Stimulated activated CD4-positive, alpha-beta T cell treated with anti-CD3 and anti-CD28 coated beads, Interleukin-2, amount 100 ng/mL, for 24 hours (primary cell): ENCODE measurements at places on chromosomes 12 and 14.

DNA sequence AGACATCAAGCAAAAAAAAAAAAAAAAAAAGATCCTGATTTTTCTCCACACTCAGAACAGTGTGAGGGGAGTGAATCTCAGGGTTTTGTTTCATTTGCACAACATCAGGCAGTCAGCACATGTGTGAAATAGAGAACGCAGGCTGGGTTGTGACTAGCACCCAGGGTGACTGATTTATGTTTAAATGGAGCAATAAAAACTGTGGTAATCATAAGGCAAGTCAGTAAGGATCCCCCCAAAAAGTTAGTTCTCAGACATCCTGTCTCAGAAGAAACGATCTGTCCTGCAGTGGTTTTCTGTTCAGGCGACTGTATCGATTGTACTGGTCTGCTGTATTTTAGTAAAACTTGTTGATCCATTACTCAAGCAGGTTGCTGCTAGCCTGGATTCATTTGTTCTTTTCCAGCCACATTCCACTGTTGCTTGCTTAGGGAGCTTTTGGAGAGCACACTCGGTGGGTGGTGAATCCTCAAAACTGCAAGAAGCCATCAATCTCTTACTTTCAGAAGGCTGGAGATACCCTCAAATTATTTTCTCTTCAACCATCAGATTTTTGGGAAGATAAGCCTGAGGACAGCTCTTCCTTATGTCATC lies 107.1 kb downstream of the DACT1 start:
- DNase-seq, result no peak

- DNase-seq, result no peak
Observed at GRCh38 chr12:122244565-122245371, 18.9 kb upstream of the DIABLO start.

DNA sequence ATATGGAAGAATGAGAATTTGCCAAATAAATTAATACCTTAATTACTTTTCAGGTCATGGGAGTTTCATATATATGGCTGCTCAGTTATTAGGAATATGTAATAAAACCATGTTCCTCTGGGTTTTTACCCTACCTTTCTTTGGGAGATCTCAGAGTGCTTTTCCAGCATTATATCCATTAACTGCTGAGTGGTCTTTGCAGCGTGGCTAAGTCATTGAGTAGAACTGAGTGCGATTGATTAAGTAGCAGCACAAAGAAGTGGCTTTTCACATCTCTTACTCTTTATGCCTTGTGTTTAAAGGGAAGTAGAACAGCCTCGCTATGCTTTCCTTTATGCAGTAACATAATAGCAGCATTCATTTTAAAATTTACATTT lies 340.1 kb downstream of the SNAPC1 start:
- DNase-seq, result no peak

GRCh38 chr14:64821651-64822050 lies 58.1 kb downstream of the SPTB start:
- no peak for DNase-seq

- no peak for DNase-seq
Observed at GRCh38 chr12:88141425-88141773, 489 bp downstream of the CEP290 start.

- DNase-seq, result peak; percentile 81
Observed at GRCh38 chr12:38906482-38907200, 1.2 kb upstream of the CPNE8 start.

DNA sequence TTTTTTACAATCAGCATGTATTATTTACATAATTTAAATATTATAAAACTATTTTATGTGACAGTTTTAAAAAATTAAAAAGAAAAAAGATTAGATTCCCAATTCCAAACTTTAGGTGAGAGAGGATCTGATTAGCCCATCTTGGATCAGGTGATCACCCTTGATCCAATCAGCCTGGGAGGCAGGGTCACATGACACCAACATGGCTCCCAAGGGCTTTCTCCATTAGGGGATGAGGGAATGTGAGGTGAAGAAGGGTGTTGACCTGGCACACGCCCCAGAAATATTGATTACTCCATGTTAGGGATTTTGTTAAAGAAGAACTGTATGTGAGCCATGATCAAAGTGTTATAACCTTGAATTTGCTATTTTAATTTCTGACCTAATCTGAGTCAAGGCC lies 225.4 kb downstream of the RBM19 start:
- DNase-seq, result no peak

- peak; percentile 70 for DNase-seq
Observed at GRCh38 chr14:91415794-91416743, 1.6 kb downstream of the CCDC88C start.

- DNase-seq, result no peak
Observed at GRCh38 chr12:91098941-91099340, 12.4 kb downstream of the LUM start.

DNA sequence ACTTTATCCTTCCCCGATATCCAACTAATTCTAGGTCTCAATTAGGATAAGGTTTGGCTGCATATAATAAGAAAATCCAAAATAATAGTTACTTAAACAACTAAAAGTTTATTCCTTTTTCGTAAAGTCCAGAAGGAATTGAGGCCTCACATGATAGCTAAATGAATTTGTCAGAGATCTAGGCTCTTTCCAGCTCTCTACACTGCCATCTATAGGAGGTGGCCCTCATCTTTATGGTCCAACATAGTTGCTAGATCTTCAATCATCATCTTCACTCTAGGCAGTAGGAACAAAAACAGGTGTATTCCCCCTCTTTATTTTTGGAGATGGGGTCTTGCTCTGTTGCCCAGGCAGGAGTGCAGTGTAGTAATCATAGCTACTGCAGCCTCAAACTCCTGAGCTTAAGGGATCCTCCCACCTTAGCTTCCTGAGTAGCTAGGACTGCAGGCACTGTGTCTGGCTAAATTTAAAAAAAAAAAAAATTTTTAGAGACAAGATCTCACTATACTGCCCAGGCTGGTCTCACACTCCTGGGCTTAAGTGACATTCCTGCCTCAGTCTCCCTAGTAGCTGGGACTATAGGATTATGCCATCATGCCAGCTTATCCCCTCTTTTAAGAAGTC lies 46.5 kb upstream of the SAV1 start:
- no peak for DNase-seq

GRCh38 chr12:78146365-78146772 lies 315.7 kb downstream of the NAV3 start:
- DNase-seq, result no peak

GRCh38 chr14:59292028-59292427 lies 103.6 kb downstream of the DAAM1 start:
- no peak for DNase-seq

- no peak for DNase-seq
Observed at GRCh38 chr14:50845166-50845565, 14.2 kb upstream of the NIN start.

DNA sequence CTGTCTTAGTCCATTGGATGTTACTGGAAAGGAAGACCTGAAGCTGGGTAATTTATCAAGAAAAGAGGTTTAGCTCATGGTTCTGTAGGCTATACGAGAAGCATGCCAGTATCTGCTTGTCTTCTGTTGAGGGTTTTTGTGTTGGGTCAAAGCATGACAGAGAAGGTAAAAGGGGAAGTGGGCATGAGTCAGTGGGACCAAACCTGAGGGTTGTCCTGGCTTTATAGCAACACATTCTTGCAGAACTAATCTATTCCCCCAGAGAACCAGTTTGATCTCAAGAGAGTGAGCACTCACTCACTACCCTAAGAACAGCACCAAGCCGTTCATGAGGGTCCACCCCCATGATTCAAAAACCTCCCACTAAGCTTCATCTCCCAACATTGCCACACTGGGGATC lies 19.0 kb upstream of the KRAS start:
- no peak for DNase-seq

DNA sequence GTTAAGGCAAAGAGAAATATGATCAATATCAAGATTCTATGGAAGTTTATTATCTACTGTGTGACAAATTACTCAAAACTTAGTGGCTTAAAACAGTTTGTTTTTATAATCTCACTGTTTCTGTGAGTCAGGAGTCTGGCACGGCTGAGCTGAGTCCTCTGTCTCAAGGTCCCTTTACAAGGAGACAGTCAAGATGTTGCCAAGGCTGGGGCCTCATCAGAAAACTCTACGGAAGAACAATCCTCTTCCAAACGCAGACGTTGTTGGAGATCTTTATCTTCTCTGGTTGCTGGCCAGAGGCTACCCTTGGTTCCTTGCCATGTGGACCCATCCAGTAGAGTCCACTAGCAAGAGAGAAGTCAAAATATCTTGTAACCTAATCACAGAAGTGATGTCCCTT lies 100.6 kb upstream of the CCND2 start:
- no peak for DNase-seq

GRCh38 chr14:88364710-88365413 lies 20.6 kb upstream of the SPATA7 start:
- no peak for DNase-seq

- no peak for DNase-seq
Observed at GRCh38 chr12:34289431-34290380, 267.4 kb downstream of the ALG10 start.

GRCh38 chr14:31942166-31942841 lies 134.8 kb upstream of the ARHGAP5 start:
- DNase-seq, result no peak

DNA sequence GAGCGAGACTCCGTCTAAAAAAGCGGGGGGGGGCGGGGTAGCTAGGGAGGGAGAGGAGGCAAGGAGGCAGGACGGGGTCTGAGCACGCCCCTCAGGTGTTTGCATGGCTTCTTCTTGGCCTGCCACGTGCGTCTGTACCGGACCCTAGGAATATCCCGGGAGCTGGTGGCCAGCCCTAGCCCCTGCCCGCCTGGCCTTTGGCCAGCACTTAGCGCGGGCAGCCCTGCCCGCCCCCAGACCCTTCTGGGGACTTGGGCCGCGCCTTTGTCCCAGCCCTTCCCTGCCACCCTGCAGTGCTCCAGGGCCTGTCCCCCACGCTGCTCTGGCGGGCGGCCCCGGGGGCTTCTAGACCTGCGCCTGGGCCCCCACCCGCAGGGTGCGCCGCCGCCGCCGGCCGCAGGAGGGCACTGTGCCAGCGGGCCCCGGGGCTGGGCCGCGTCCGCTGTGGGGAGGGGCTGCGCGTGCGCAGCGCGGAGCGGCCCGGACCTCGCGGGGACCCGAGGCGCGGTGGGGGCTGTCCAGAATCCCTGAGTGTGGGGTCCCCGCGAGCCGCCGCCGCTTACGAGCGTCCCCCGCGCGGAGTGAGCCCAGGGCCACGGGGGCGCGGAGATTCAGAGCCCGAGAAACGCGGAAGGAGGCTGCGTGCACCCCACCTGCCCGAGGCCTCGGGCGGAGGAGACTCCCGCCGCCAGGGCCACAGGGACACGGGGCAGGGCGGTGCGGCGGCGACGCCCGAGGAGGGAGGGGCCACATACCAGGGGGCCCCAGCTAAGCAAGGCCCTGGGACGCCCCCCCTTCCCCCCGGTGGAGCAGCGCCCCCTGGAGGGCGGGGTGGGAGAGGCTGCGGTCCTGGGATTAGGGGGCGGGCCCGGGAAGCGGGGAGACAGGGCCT lies 21.0 kb downstream of the SLC25A29 start:
- DNase-seq, result peak; percentile 84

- no peak for DNase-seq
Observed at GRCh38 chr14:31932675-31933074, 144.4 kb upstream of the ARHGAP5 start.

GRCh38 chr12:88896958-88897357 lies 316.7 kb upstream of the KITLG start:
- no peak for DNase-seq

DNA sequence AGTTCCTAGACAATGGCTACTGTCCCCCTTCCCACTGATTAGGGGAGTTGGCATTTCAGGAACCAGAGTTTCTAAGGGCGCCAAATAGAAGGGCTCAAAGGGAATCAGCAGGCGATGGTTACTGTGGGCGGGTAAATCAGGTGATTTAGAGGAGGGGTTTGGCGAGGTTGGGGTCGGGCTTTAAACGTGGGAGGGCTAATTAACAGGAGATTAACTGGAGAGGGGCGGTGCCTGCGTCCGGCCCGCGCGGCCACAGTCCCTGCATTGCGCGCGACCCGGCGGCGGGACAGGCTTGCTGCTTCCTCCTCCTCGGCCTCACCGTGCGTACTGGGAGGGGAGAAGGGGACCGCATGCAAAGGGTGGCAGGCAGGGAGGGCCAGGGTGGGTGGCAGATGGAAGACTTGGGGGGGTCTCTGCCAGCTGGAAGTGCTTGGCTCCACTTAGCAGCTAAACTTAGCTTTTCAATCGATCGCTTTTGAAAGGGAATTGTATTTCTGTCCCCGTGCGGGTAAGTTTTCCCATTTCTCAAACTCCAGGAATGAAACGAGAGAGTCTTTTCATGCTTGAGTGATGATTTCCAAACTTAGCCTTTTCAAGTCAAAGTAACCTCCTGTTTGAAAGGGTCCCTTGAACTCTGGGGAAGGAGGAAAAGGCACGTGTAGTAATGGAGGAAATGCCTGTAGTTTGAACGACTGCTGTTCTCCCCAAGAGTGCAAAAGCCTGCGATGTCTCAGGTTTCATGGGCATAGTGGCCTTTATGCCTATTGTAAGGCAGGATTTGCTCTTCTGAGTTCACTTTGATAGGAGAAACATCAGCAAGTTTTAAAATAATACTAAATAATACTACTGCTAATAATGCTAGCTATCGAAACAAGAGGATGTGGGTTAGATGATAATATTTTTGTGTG lies at the start of gene MGST1:
Gene MGST1 (plus strand): TSS at position 255 of the 908 bp plus-strand sequence. CDS start 6,608 bp downstream, outside the sequence.
- peak; percentile 0 for DNase-seq

- DNase-seq, result no peak
Observed at GRCh38 chr12:42090899-42091298, 53.8 kb downstream of the GXYLT1 start.

- no peak for DNase-seq
Observed at GRCh38 chr12:24562771-24563431, 386.0 kb downstream of the BCAT1 start.

DNA sequence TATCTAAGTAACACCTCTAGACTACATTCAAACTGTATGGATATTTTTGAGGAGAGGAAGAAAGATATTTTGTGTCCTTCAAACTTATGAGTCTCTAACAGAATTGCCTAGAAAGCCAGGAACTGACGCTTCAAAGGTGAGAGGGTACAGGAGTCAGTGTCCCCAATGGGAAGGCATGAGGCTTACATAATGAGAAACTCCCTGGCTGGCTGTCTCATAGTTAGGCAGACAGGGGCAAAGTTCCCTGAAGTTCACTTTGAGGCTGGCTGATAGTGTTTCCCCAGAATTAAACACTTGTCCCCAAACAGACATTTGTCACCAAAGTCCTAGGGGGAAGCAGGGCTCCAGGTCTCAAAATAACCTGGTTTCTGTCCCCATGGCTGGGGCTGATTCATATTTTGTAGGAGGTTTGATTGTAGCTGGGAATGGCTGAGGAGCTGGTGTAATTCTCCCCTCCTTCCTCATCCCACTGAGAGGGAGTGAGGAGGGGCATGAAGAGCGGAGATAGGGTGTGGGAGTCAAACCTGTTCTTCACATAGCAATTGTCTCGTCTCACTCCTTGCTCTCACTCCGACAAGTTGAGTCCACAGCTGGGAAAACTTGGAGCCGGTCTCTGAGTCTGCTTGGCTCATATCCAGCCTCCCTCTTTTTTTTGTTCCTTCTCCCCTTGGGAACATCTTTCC lies 56.4 kb upstream of the CISTR start:
- no peak for DNase-seq

GRCh38 chr12:24255920-24256665 lies 306.6 kb upstream of the SOX5 start:
- DNase-seq, result no peak

- DNase-seq, result no peak
Observed at GRCh38 chr14:90027842-90028241, 34.0 kb upstream of the KCNK13 start.

- DNase-seq, result peak; percentile 51
Observed at GRCh38 chr14:102510616-102511520, 1.3 kb upstream of the ANKRD9 start.

GRCh38 chr12:94193168-94193567 lies 44.8 kb downstream of the PLXNC1 start:
- DNase-seq, result no peak

- no peak for DNase-seq
Observed at GRCh38 chr12:102215992-102216691, 18.5 kb upstream of the PMCH start.
